NCI-H1930 (cell line): ENCODE measurements at places on chromosomes 7 and 10.
A peak's percentile ranks its signal among the peaks of the same experiment; 100 is the strongest.

DNA sequence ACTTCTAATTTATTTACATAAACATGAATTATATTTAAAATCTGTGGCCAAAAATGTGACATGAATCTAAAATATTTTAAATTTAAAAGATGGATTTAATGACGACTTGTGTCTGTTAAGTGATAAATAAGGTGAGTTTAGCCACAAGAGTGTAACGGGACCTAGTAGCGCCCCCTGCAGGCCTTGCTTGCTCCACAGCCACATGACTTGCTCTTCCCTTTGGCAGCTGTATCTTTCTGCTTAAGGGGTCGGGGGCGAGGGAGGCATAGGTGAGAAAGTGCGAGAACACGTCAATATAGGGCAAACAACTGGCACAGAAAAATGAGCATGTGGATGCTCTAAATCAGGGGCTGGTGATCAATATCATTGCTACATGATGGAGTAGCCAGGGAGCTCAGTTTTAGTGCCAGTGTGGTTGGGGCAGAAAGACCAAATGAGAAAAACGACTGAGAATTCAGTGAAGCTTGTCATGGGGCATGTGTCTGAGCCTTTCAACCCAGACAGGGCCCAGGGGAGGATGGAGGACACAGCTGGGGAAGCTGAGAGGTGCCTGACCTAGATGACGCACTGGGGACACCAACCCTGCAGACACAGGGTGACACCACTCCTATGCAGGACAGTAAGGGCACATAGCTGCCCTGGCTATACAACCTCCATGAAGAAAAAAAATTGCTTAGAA is 49.8 kb downstream of the PAXIP1 start:
- peak; percentile 14 for DNase-seq

DNA sequence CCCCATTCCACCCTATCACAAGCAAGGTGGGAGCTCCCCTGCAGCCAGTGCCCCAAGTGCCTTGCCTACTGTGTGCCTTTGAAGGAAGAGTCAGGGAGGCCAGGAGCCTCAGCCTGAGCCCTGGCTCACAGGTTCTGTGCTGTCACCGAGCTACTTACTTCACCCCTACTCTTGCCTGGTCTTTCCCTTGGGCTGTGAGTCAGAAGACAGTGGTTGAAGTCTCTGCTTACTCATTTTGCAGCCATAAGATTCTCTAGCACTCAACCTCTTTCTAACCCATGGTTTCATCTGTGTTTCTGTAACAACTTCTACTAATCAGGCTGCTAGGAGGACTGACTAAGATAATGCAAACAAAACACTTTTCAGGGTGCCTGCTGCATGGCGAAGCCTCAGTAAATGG is 114.5 kb downstream of the PLCE1 start:
- DNase-seq, result no peak

GRCh38 chr7:34840176-34840785 is 182.3 kb downstream of the NPSR1 start:
- no peak for DNase-seq

GRCh38 chr10:71561003-71561574 is 158.5 kb downstream of the C10orf105 start:
- DNase-seq, result no peak

- no peak for DNase-seq
Observed at GRCh38 chr10:131048606-131049005, 262.9 kb downstream of the TCERG1L start.

- DNase-seq, result no peak
Observed at GRCh38 chr7:149620961-149621360, 123.4 kb upstream of the ZNF746 start.

DNA sequence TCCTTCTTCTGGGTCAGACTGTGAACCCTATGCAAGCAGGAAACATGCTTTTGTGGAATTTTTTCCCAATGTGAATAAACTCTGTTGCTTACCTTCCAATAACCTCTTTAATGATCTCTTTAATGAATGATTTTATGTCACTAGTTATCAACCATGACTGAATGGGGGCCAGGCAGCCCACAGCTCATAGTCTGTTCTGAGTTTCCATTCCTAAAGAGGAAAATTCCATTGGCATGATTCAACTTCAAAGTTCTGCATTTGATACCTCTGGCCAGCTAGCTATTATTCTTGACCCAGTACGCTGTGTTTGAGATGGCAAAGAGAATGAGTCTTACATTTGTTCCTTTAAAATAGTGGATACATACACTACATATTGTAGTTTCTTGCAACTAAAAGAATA is 867.8 kb upstream of the CELF2 start:
- no peak for DNase-seq

DNA sequence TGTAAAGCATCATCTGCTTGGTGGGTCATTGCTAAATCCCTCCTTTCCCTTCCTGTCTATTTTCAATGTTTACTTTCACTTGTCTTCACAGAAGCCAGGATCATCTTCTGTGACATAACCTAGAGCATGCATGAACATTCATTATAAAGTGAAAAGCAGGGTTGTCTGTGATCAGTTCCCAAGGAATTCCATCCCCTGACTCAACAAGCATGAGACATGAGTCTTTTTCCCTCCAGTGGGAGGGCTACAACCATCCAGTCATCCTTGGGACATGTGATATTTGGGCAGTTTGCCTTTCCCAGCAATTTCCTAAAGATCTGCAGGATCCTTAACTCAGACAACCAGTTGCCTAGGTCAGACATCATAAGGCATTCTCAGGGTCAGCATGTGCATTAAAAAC is 166.3 kb upstream of the TMEM196 start:
- no peak for DNase-seq

DNA sequence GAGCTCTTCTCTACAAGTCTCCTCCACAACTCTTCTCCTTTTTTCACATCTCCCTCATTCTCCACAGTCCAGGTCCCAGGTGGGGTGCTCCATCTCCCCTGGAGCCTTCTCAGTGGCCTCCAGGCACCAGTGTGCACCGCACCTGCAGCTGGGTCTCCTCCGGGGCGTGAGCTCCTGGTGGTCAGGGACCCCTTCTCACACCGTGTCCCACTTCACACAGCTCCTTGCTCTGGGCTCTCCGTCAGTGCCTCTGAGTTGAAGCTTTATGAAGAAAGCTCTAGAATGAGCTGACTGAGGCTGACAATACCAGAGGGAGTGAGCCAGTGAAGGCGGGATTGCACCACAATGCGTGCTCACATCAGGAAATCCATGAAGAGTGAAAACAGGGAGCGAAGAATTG is 290.2 kb downstream of the DNAJB6 start:
- no peak for DNase-seq

DNA sequence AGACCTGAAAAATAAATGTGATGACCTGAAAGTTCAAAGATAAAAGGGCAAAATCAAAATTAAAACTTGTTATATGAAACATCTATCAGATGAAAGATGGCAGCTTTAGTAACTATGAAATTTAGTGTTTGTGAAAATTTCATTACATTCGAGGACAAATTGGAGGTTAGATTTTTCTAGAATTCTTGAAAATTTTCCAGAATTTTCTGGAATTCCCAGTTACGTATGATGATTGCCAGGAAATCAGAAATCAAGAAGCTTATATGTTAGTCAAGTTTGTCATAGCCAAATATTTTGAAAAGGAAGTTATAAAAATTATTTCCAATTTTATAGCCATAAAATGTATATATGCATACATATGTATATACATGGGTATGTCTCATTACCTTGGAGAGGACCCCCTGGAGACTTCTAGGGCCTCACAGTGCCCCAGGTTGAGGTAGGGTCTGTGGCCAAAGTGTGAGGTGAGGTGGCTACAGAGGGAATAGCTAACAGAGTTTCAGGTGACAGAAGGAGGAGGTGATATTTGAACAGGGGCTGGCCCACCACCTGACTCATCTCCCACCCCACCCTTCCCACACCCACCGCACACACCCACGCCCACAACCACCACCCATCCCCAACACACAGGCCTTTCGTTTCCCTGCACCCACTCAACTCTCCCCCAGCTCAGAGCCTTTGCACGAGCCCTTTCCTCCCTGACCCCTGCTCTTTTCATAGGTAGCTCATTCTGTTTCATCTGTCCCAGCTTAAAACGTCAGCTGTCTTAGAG is 21.5 kb downstream of the C10orf105 start:
- DNase-seq, result no peak

- no peak for DNase-seq
Observed at GRCh38 chr7:25854059-25854458, 297.9 kb upstream of the NFE2L3 start.

GRCh38 chr7:2787251-2787951 is 56.7 kb downstream of the GNA12 start:
- DNase-seq, result no peak
